Right ventricle myocardium superior (tissue), 1 donor: ENCODE measurements at places on chromosomes 5 and 9. TPM values are rescaled to one million over a fixed set of nuclear protein-coding genes. Genes with fewer than 3 reads are reported as not detected.

GRCh38 chr9:8668231-8668630 is 868.7 kb upstream of the DMAC1 start:
- no peak for DNase-seq

DNA sequence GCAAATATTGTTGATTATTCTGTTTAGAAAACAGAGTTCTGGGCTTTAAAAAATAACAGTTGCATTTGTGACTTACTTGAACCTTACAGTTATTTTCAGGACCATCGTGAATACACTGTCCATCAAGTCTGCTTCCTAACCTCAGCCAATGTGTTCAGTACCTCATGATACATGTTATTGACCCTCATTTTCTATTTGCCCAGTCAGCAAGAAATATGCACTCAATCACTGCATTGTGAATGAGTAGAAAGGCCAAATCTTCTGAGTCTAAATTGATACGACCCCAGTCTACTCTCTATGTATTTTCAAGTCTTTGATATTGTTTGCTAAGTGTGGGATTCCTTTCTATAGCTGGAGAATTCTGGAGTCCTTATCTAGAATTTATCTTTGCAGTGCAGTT is 156.2 kb downstream of the RAB3C start:
- DNase-seq: no peak

DNA sequence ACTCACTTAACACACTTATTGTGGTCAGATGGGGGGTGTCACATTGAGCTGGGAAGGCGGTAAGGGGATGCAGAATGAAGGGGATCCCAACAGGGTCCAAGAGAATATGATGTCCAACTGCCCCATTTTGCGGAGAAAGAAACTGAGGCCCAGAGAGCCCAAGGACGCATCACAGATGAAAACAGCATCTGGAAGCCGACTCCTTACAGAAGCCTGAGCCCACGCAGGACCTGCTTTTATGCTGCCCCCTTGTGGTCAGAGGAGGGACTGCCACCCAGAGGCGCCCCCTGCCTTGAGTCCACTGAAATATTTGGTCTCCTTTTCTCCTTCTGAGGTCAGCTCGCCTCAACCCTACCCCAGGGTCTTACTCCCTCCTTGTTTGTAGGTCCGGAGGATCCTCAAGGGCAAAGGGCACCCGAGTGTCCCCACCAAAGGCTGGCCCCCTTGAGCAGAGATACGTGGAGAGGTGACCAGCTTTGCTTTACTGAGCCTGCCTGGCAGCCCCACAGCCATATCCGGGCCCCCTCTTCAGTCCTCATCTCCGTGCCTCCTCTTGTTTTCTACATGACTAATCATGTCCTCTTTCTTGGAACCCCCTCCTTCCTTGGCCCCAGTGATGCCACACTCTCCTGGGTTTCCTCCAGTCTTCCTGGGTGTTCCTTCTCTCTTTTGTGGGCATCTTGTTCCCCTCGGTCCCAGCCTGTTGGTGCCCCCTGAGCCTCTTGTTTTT is 30.0 kb upstream of the TTLL11 start:
- DNase-seq: peak; percentile 80

DNA sequence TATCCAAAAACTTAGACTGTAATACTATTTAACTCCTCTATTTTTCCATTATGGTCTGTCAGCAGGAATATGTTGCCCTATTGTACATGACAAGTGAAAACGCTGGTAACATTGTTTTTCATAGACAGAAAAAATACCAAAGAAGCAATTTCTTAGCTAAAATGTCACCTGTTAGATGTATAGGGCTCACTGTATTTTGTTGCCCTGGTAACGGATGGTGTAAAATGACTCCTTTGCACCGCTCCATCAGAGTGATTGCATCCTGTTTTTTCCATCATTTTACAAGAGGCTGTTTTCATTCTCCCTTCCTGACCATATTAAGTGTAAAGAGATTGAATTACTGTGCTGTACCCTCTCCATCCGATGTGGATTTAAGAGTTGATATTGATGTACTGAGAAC is 460.1 kb upstream of the TLE4 start:
- no peak for DNase-seq

The SLC22A4 gene
- 1.6 TPM for total RNA-seq

DNA sequence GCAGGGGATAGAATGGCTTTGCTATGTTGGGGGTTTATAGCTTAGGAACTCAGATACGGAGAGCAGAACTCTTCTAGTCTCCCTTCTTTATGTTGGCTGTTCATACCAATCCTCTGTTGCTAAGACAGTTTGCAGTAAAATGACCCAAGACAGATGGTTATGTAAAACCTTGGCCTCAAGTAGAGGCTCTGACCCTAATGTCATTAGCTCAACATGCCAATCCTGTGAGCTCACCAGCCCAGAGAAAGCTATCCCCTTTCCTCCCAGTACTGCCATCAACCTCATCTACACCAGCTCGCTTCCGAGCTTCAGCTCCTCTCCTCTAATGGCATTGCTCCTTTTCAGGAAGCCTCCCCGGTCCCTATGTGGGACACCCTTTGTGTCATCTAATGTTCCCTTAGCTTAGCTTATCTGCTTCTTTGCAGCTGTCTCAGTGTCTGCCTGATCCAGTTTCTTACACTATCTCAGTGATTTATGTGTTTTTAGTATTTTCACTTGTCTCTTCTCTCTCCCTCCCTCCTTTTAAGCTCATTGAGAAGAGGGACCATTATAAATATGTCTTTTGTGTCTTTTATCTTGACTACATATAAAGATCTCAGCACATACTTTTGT is 281.3 kb upstream of the CLINT1 start:
- DNase-seq: peak; percentile 45

The TLX3 gene
- not detected for total RNA-seq
